Stimulated activated naive CD4-positive, alpha-beta T cell (primary cell): ENCODE measurements at places on chromosomes 5 and 9.

GRCh38 chr9:7963026-7963425 lies 163.4 kb upstream of the DMAC1 start:
- no peak for DNase-seq

GRCh38 chr9:128244837-128245231 lies 31.0 kb downstream of the GOLGA2 start:
- DNase-seq, result no peak

DNA sequence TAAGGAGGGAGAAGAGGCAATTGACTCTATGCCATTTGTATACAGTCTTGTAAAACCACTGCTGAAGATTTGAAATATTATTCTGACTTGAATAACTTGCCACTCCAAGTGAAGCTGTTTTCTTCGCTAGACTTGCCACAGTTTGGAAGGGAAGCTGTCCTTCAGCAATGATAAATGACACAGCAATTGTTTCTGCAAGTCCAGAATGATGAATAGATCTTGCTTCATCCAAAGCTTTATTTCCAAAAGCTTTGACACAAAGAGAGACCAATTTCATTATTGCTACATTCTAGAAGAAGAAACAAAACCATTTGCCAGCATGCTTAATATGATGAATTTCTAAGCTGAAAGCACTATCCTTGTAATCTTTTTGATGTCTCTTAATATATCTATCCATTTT lies 73.7 kb downstream of the ZNF366 start:
- DNase-seq, result no peak

DNA sequence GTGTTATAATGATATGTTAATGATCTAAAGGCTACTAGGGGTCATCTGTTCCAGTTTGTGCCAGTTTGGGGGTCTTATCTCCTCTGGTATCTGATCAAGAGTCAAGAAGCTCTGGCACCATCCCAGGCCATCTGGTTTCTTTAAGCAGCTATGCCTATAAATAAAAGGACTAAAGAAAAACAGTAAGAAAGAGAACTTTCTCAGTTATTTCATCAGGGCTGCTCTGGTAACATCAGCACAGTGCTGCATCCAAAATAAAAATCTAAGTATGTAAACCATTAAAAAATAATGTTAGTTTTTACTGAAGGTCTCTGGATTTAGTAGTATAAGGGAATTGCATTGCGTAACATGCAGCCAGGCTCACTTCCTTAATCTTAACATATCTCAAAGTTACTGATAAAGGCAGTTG lies 185.0 kb downstream of the NR2F1-AS1 start:
- DNase-seq, result no peak

DNA sequence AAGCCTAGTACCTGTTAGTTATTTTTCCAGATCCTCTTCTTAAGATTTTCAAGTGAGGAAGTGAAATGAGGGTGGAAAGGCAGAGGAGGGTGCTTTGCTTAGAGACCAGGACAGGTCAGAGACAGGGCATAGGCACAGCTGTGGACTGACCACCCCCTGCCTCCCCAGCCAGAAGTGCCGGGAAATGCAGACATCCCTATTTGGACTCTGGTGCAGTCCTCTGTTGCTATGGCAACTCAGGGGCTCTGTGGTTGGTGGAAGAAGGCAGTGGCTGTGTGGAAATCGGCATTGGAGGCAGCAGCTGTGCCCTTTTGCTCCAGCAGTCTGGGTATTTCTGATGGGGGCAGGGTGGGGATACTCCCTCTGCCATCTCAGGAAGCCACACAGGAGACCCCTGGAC lies 43.3 kb upstream of the NDFIP1 start:
- DNase-seq, result no peak

- DNase-seq, result no peak
Observed at GRCh38 chr5:87948486-87948885, 320.2 kb downstream of the TMEM161B start.

DNA sequence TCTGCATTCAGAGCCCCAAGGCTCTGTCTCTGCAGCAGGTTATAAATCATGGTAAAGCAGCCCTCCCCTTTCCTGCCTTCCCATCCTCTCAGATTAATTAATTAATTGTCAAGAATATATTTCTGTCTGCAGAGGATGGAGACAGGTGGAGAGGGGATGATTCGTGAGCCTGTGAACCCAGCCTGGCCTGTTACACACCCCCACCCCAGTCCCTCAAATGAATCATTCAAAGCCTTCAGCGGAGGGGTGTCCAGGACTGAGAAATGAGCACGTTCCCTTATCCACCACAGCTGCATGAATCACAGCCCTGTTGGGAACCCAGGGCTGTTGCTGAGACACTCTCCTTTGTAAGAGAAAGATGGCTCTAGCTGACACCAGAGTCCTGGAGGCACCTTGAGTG lies 56.0 kb downstream of the NIPAL4 start:
- DNase-seq, result no peak

- no peak for DNase-seq
Observed at GRCh38 chr5:122350496-122350895, 38.5 kb downstream of the SNCAIP start.

- no peak for DNase-seq
Observed at GRCh38 chr9:80177949-80178480, 606.2 kb downstream of the TLE4 start.

DNA sequence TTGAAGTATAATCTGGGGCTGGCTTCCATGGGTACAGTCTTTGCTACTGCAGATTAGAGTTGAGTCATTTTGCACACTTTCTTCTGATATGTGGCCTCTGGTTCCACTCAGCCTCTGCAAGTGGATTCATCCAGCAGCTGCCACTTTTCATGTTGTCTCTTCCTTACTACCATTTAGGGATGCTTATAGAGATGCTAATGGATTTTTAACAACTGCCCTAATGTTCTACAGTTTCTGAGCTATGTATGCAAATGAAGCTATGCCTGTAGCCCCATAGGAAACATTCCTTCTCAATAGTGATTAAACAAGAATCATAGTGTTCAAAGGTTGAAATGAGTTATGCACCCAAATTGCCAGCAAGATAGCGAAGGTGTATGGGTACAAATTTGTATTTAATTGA lies 456.0 kb upstream of the ITGA1 start:
- DNase-seq, result no peak

DNA sequence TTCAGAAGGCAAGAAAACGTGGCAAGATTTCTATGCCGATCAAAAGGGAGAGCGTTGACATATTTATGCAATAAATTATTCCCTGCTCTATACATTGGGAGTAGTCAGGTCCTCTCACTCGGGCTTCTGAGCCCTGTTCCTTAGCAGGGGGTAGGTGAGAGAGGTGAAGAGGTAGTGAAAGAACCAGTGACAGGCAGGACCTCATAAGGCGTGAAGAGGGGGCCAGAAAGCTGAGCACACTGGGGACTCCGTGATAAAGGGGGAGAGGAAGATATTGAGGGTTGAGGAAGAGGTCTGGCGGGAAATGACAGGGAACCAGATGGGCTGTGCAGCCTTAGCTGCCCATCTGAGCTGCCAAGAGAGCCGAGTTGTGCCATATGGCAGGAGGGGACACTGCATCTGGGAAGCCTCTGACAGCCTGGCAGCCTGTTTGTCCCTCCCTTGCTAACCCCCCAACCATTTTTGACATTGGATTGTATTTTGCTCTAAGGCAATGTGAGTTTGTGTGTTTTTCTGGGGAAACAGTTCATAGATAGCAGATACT lies 782 bp upstream of the CDC20B start:
- no peak for DNase-seq

DNA sequence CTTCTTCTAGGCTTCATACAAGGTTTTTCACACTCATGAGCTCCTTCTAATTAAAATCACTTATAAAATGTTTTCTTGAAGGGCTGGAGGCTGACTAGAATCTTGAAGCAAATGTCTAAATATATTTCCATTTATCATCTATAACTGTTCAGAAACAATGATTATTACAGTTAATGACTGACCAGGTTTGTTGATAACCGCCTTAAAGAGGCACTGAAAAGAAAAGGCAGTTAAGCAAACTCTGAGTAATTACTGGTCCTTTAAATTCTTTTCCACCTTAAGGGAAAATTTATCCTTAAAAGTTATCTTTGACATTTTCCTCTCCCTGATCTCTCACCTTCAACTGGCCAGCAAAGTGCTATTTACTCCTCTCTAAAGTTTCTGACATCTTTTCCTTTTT lies 43.2 kb downstream of the RICTOR start:
- DNase-seq, result no peak

DNA sequence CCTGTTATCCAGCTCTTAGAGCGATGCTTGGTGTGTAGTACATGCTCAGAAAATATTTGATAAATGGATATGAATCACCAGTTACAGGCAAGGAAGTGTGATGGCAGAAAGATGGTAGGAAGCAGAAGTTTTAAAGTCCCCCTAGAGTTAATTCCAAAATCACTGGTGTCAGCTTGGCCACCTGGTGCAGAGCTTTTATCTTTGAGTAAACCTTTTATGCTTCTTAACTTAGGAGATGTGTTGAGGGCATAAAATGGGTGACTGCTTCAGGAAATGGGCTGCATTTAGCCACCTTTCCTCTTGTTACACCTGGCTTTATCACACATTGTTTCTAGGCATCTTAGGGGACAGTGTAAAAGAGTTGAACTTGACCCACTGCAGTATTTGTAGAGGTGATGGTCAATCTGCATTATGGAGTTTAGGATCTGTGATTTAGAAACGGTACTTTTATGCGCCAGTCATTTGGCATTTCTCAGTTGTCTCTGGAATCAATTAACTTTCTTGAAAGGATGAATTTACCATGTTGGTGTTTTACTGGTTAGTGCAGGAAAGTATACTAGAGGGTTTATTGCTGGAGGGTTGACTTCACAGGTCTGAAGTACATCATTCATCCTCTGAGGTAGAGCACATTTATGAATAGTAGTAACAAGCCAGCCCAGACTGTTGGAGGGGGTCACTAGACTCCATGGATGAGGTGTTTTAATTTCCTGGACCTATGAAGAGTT lies 7.5 kb upstream of the FAM120AOS start:
- no peak for DNase-seq
